ENCODE measurements at places on chromosomes 1 and 21. TPM values are rescaled to one million over a fixed set of nuclear protein-coding genes. Genes with fewer than 3 reads are reported as not detected.

GRCh38 chr1:54859700-54860391 is 27.1 kb downstream of the DHCR24 start:
- no peak for DNase-seq
- peaks cover 7% of the 10 kb centered on the region for H3K36me3 ChIP-seq
- no peaks in the 10 kb centered on the region for H3K4me1 ChIP-seq
- no peak overlapping the region for H3K4me3 ChIP-seq
- no peaks in the 10 kb centered on the region for H3K27me3 ChIP-seq

DNA sequence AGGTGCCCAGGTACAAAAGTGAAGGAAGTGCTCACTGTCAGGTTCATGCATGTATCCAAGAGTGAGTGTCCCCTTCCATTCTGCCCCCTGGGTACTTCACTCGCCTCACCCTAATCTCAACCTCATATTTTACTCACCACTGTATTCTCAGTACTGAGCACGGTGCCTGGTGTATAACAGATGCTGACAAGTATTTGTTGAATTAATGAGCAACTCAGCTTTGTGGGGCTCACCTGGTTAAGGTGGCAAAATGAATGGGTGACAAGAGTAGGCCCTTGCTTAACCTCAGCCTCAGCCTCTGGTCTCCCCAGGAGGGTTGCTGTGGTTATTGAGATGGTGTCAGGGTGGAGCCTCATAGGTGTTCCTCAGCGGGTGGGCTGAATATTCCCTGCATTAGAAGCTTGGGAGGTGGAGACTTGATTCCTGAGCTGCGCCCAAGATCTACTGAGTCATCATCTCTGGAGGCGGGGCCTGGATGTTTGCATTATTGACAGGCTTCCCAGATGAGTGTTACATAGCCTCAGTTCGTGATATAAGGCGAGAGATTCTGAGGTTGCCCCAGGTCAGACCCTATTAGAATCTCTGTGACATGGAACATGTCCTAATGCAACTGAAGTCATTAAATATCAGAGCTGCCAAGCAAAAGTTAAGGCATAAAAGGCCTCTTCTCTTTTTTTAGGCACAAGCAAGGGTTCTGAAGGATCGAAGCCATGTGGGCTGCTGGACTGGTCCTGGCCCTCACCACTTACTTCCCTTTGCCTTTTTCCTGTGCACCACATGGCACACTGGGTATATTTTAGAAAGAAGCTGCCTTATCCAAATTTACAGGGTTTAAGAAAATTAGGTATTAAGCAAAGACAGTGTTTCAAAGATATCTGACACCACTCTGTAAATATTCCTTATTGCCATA is 39.2 kb downstream of the SYT6 start:
- H3K4me1 ChIP-seq: peaks cover 15% of the 10 kb centered on the region
- H3K27me3 ChIP-seq: no peaks in the 10 kb centered on the region
- no peak overlapping the region for H3K4me3 ChIP-seq
- no peak for DNase-seq

GRCh38 chr1:47432071-47433036 is 5.5 kb upstream of the FOXD2 start:
- H3K4me1 ChIP-seq: peaks cover 45% of the 10 kb centered on the region
- peak; percentile 53 for DNase-seq
- H3K27me3 ChIP-seq: peaks cover 24% of the 10 kb centered on the region
- no peaks in the 10 kb centered on the region for H3K36me3 ChIP-seq

GRCh38 chr1:244599937-244600350 is 53.0 kb upstream of the DESI2 start:
- no peaks in the 10 kb centered on the region for H3K27me3 ChIP-seq
- H3K4me1 ChIP-seq: no peaks in the 10 kb centered on the region
- H3K36me3 ChIP-seq: no peaks in the 10 kb centered on the region
- DNase-seq: peak; percentile 5

- DNase-seq: no peak
- no peaks in the 10 kb centered on the region for H3K36me3 ChIP-seq
- no peak overlapping the region for H3K27ac ChIP-seq
- no peaks in the 10 kb centered on the region for H3K27me3 ChIP-seq
- H3K4me1 ChIP-seq: no peaks in the 10 kb centered on the region
These were observed 333.8 kb downstream of the NEGR1 start for GRCh38 chr1:71948561-71948960.

DNA sequence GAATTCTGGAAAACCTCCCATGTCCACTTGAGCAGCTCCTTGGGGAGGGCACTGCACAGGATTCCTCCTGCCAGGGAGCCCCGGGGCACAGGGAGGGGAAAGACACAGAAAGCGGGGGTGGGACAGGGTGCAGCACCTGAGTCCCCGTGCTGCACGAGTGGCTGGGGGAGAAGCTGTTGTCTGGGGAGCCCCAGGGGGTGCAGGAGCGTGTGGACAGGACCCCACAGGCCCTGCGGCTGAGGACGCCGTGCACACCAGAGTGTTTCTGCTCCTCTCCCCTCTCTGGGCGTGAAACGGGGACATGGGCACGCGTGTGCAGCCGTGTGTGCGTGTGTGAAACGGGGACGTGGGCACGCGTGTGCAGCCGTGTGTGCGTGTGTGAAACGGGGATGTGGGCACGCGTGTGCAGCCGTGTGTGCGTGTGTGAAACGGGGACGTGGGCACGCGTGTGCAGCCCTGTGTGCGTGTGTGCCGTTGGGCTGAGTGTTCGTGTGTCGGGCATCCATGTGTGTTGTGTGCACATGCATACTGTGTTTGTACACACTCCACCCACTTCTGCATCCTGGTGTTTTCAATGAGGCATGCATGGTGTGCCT is 21.9 kb downstream of the FAAP20 start:
- H3K36me3 ChIP-seq: peaks cover 6% of the 10 kb centered on the region
- H3K4me1 ChIP-seq: peaks cover 10% of the 10 kb centered on the region
- H3K27me3 ChIP-seq: no peaks in the 10 kb centered on the region
- H3K27ac ChIP-seq: no peak overlapping the region
- H3K4me3 ChIP-seq: no peak overlapping the region
- no peak for DNase-seq

DNA sequence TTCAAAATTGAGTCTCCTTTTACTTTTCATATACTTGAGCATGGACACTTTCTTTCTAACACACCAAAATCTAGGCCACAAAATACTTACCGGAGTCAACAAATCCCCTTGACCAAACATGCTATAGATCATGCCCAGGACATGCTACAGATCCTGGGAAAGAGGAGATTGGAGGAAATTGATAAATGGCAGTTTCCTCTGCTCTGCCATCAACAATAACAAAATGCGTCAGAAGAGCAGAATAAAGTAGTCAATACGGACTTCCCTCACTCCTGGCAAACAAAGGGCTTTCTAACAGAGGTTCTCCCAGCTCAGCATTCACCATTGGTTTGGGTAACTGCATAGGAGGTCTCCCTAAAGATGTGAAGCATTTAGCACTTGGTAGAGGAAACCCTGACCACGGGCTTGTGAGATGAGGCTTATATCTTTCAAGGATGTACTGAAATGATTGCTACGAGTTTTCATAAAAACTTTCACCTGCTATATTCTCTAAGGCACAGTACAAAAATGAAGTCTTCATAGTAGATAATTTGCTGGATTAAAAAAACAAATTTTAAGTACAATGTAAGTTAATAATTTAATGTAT is 283.8 kb upstream of the RUNX1 start:
- no peaks in the 10 kb centered on the region for H3K27me3 ChIP-seq
- no peak for DNase-seq

DNA sequence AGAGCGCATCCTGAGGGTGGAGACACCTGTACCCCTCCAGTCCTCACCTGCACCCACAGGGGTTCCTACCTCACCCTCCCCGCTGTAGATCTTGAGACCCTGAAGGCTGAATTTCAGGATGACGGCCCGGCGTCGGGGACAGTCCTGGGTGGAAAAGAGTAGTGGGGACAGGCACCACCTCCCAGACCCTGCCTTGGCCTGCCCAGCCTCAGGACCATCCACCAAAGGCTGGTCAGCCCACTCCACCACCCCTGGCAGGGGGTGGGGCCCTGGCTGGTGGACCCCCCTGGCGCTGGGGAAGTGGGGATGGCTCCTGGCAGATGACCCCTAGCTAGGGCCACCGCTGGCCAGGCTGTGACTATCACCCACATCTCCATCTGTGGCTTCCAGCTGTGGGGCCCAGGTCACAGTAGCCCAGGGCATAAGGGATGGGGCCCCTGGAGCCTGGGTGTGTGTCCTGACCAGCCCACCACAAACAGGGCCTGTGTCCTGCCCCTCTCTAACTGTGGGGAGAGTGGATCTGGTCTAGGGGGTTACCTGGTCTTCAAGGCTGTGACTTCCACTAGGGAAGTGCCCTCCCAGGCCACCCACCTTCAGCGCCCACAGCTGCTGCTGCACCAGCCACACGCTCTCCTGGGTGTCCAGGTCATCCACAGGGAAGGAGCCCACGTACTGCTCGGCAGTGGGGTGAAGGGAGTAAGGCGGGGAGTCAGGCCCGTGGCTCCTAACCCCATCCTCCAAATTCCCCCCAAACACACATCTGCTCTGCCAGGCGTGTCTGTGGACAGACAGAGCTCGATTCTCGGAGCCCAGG is 5.4 kb downstream of the SH2D5 start:
- peaks cover 16% of the 10 kb centered on the region for H3K4me1 ChIP-seq
- no peaks in the 10 kb centered on the region for H3K36me3 ChIP-seq
- H3K27me3 ChIP-seq: peaks cover 20% of the 10 kb centered on the region
- no peak overlapping the region for H3K27ac ChIP-seq

DNA sequence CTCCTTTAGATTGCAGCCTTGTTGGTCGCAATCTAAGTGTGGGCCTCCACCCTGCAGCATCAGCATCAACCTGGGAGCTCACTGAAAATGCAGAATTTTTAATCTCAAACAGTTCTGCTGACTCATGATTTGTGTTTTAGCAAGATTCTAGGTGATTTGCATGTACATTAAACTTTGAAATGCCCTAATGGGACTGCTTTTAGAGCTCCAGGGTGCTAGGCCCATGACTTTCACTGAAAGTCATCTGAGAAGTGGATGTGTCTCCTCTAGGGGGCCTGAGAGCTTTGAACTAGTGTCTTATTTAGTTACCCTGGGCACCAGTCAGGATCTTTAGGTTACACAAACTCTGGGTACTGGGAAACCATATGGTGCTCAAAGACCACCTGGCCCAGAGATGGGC is 9.0 kb downstream of the TRIM67 start:
- peaks cover 24% of the 10 kb centered on the region for H3K27me3 ChIP-seq
- no peaks in the 10 kb centered on the region for H3K4me1 ChIP-seq
- no peak for DNase-seq
- H3K4me3 ChIP-seq: no peak overlapping the region

The NPHS2 gene
- total RNA-seq: not detected

The CRYBG2 gene
- 1.4 TPM for total RNA-seq

The GPR61 gene
- total RNA-seq: 0.85 TPM

The RIPK4 gene
- 3.0 TPM for total RNA-seq

The PTPRC gene
- total RNA-seq: 698 TPM

Data from CD4-positive, alpha-beta T cell (primary cell).